ENCODE measurements at places on chromosomes 6 and 20.

DNA sequence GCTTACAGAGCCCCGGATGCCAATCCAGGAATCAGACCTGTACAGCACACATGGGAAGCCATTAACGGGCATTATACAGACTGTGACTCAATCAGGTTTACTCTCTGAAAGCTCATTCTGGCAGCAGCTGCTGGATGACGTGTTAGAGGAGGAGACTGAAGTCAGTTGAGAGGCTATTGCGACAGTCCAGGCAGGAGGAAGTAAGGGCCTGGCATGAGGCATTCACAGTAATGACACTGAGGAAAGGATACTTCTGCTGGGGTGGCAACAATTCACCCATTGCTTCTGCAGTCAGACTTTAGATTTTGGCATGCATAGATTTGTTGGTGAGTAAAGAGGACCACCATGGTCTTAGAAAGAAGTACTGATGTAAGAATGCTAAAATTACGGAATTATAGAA lies 151.0 kb upstream of the HEY2 start:
- DNase-seq, result no peak

GRCh38 chr6:32460528-32460927 lies 20.8 kb downstream of the HLA-DRA start:
- DNase-seq, result no peak

- DNase-seq, result no peak
Observed at GRCh38 chr6:10746915-10747250, 722 bp upstream of the TMEM14B start.

DNA sequence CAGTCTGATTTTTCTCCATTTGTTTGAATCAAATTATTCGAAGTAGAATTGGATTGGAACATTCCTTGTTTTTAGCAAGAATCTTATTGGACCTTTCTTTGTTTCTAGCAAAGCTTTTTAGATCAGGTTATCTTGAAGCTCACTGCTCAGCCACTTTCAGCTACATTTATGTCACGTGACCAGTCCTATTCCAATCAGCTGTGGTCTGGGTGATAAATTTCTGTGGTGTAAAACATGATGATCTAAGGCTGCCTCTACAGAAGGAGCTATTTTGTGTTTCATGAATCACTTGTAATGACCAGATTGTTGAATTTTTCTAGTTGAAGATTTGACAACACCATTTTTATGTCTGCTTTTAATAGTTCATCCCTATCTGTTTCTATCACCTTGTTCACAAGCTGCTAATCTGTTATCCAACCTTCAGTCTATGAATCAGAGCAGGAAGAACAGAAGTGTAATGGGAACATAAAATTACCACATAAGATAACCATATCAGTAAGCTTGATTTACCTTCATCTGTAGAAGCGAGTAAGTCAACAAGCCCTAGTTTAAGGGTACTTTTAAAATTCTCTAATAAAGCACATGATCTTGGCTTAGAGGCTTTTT lies 101.0 kb upstream of the MAP3K7 start:
- DNase-seq, result no peak

DNA sequence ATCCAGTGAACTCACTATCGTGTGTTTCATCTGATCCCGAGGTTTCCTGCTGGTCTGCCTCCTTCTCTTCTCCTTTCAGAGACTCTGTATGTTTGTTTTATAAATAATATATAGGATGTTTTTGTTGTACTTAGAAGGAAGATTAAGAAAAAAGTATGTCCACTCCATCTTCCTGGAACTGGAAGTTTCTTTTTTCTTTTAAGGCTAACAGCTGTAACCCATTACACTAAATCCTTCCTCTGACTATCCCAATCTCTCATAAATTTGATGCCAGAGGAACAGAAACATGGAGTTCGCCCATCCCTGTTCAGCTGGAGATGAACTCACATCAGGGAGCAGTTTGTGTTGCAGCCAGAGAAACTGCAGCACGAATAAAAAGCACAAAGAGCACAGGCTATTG lies 20.7 kb downstream of the RIPK1 start:
- no peak for DNase-seq

DNA sequence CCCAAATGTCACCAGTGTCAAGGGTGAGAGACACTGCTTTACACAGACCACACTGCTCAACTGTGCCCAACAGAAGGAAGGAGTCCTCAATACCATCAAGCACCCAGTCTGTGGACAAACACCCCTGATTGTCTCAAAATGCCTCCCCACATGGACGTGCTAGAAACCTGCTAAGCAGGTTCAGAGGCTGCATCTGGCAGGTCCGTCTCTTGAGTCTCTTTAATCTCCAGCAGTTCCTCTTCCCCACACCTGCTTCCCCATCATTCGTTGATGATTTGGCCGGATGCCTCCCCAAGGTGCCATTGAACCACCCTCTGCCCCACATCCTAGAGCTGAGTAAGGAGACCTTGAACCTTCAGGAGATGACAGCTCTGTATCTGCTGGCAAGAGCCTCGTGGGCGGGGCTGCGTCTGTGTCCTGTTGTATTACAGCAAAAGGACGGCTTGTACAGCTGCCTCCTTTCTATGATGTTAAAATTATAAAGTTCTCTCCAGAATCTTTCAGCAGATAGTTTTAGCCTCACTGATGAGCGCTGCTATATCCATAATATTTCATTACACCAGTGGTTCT lies 179.2 kb downstream of the PREX1 start:
- DNase-seq, result no peak

DNA sequence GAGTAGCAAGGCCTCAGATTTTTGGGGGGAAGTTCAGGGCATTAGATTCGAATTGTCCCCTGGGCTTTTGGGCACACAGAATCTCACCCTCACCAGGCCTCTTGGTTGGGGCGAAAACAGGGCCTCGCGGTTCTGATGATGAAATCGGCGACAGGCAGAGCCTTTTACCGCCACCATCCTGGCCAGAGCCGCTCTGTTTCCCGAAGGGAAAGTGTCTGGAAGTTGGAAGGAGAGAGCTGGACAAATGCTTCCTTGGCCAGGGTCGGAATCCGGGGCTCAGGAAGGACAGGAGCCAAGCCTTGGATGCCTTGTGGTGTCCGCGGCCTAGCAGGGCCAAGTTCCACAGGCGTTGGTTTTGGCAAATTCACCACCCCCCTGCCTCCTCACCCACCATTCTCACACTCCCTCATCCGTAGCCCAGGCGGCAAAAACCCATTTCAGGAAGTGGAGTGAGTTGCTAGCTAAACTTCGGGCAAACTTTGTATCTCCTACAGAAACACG lies 3.5 kb upstream of the TFAP2A start:
- no peak for DNase-seq

- peak; percentile 85 for DNase-seq
Observed at GRCh38 chr20:51404297-51405060, 138.0 kb downstream of the NFATC2 start.

GRCh38 chr6:33008944-33009861 lies at the start of gene HLA-DOA:
HLA-DOA (minus strand) TSS chr6:33009591.
- DNase-seq, result no peak

GRCh38 chr20:45117581-45117980 lies 2.6 kb upstream of the WFDC5 start:
- DNase-seq, result no peak

GRCh38 chr6:118743746-118744145 lies 92.4 kb upstream of the CEP85L start:
- no peak for DNase-seq

- no peak for DNase-seq
Observed at GRCh38 chr20:57574954-57575353, 14.0 kb downstream of the PCK1 start.

- no peak for DNase-seq
Observed at GRCh38 chr20:47872341-47872740, 87.1 kb upstream of the SULF2 start.

DNA sequence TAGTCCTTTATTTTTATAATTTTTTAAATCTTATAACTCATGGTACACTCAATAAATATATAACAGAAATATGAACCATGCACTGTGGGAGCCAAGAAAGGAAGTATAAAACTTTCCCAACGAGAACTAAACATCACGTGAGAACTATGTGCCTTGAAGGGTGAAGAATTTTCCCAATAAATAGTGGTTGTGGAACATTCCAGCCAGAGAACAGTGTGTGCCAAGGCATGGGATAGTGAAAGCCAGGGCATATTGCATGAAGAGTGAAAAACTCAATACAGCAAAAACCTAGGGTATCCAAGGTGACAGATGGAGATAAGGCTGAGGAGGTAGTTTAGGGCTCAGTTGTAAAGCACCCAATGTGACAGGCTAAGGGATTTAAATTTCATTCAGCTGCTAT lies 86.1 kb downstream of the SIM1 start:
- DNase-seq, result no peak

- DNase-seq, result peak; percentile 83
Observed at GRCh38 chr20:38434770-38435554, at the start of gene SNHG17. SNHG17 (minus strand) TSS chr20:38435328.

DNA sequence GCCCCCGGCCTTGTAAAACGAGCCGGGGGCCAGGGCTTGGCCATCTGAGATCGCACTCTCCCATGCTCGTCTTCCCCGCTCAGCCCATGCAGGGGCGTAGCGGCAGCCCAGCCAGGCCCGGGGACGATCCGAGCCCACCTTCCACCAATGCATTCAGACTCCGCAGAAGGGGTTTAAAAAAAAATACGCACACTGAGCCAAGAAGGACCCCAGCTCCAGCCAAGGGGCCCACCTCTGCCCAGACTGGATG lies 320 bp downstream of the GSTA4 start:
- DNase-seq, result no peak

DNA sequence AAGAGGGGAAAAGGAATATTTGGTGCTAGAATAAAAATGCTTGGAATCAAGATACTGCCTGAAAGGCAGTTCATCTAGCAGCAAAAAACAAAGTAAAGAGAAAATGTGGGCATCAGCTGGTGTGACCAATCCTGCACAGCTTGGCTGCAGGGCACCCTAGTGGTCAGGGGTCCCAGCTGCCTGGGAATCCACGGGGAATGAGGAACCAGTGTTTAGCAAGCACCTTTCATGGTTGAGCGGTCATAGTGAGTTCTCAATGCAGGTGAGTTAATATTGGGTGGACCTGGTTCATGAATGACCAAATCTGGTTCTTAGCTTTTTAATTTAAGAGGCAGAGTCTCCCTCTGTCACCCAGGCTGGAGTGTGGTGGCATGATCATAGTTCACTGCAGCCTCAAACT lies 53.3 kb downstream of the CAP2 start:
- DNase-seq, result no peak

GRCh38 chr20:49989234-49990065 lies 6.7 kb downstream of the SNAI1 start:
- DNase-seq, result no peak

DNA sequence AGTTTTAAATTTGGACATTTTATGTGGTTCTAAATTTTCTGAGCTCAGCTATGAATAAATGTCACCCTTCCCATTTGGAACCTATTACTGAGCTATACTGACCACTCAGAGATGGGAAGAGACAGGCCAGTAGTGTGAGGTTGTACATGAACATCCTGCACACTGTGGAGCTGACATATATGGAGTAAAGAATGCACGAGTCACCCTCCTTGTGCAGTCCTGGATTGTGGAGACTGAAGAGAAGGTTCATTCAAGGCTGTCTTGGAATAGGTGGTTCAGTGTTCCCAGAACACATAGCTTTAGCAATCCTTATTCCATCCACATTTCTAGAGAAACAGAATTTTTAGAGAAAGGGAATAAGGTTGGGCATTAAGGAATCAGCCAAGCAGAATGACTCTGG lies 50.3 kb upstream of the OGFRL1 start:
- no peak for DNase-seq

DNA sequence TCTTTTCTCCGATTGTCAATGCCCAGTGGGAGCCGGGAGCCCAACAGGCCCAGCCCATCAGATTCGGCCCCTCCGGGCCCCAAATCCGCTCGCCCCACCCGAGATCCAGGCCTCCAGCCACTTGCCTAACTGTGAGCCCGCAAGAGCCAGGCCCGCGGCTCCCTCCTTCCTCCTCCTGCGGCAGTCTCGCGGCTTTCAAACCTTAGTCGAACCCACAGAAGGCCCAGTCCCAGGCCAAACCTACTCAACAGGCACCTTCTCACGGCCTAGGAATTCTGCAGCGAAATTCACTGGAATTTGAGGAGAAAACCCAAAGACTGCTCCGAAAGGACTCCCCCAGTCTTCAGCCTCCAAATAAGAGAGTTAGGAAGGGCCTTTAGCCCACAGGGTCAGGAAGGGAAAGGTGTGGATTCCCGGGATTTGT lies 2.8 kb upstream of the TFAP2A start:
- no peak for DNase-seq

GRCh38 chr6:170440437-170440836 lies 112.7 kb downstream of the PSMB1 start:
- no peak for DNase-seq

DNA sequence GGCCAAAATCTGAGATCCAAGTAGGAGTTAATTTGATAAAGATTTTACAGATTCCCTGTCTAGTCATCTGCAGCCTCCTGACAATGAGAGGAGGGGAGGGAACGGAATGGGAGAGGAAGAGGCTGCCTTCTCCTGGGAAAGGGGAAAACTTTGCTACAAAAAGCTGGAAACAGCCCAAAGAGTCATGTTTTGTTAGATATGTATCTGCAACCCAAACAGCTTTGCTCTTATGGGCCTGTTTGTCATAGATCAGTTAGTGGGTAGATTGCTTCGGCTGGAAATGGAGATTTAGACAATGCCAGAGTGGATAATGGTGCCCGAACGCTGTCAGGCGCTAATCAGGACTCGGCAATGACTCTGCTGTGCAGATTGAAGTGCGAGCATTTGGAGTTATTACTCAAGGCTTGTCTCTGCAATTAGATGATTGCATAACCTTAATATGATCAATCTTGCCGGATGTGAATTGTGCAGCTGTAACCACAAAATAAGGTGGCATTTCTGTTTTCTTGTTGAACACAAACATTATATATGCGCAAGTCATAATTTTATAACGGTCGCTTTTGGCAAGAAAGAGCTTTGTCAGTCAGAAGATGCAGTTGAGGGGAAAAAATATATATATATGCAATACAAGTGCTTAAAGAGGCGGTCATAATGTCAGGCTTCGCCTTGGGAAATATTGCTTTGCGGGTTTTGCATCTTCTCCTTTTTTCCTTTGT lies 92.4 kb upstream of the MAFB start:
- no peak for DNase-seq

DNA sequence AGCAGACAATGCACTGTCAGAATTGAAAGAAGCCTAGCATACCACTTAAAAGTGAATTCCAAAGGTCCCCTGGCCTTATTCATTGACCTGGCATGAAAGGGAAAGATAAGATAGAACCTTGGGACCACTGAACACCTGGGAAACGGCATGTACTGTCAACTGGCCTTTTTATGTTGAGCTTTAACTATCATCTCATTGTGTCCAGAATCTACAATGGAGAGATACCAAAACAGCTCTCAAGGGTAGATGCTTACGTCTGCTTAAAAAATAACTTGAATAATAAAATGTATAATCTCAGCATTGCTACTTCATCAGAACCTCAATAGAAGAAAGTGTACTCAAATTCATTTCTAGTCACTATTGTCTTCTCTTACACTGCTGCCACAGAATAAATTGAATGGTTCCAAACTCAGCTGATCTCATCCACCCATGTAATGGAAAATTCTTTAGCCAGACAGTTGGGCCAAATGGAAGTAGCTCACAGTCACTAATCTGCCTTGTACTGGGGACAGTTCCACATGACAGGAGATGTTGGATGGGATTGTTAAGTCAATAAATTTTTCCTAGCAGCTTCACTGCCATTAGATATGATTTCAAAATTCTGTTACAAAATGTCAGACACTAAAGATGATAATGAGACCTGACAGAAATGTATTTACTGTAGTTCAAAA lies 93.8 kb downstream of the MLIP start:
- no peak for DNase-seq

- no peak for DNase-seq
Observed at GRCh38 chr6:43738877-43739641, 31.0 kb upstream of the VEGFA start.
